ENCODE measurements at places on chromosomes 1 and 21.

- no peak for DNase-seq
These were observed 8.6 kb upstream of the FOXE3 start for GRCh38 chr1:47407481-47407880.

DNA sequence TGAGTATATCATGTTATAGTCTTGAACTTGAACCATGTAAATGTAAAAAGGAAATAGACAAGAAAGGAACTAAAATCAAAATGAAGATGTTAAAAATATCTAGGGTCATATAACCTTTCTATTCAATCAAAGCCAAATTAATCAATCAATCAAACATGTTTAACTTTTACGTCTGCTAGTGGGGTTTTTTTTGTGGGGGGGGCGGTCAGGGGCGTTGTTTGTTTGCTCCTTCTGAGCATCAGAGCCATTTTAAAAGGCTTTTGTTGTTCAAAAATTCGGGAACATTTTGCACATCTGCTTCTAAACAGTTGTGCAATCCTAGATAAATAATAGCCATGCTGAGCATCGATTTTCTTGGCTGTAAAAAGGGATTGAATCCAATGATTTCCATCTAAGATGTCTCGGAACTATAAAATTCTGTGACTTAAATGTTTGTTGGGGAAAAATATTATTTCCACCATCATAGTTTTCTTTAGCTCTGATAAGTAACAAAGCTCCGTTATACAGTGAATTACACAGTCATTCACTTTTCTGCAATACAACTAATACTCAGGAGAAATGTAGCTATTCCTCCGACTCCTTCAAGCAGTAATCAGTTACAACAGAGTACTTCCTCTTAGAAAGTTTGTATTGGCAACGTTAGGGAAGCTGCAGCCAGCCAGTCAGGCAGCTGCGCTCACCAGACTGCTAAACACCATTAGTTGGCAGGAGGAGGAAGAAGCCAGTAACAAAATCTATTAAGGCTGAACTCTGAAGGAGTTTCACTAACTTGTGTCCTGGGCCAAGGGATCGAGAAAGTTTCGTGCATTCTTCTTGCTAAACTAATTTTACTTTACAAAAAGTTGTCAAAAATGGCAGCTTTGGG, 2.2 kb downstream of the SPATA6 start:
- DNase-seq = peak; percentile 64

GRCh38 chr1:192600275-192600674, 24.7 kb downstream of the RGS1 start:
- DNase-seq = no peak

DNA sequence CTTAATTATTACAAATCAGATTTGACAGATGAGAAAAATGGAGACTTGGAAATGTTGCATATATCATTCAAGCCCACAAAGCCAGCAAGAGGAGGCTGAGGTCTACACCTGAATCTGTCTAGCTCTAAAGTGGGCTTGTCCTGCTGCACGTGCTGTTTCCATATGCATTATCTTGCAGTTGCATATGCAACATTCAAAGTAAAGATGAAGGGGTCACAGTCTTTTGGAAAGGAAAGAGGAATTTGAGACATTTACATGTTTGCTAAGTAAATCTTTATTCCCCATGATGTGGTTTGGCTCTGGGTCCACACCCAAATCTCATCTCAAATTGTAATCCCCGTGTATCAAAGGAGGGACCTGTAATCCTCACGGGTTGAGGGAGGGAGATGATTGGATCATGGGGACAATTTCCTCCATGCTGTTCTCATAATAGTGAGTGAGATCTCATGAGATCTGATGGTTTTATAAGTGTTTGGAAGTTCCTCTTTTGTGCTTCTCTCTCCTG, 98.3 kb downstream of the BACH1 start:
- DNase-seq = no peak

DNA sequence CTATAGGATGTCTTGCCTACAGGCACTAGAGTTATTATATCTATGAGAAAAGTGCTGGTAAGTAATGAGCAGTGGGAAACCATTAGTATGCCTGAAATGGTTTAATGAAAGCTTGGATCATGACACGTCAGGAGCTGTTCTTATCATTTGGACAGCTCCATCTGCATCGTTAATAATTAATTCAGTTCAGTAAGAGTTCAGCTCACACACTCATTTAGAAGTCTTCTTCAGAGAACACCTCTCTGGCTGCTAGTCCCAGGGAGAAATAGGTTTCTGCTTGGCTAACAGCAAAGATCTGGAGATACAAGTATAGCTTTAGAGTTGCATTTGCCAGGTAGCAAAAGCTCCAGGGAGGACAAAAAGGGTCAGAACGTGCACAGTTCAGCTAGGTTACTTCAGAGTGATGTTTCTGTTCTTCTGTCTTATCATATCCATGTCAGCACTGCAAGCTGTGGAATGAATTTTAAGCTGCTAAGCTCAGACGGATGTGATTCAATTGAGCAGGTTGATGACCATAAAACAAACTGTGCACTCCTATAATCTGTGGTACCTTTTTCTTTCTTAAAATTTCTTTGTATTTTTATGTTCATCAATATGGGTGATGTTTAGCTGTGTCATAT, 173.6 kb downstream of the ADGRL2 start:
- DNase-seq = no peak

All from hematopoietic multipotent progenitor cell treated with erythropoietin and hydrocortisone succinate and interleukin-3 and kit ligand, for 6 days (in vitro differentiated cells).